Epithelial cell of prostate (primary cell): ENCODE measurements at places on chromosomes 7 and 10.

GRCh38 chr7:5214236-5214635 lies 24.2 kb downstream of the WIPI2 start:
- no peak for DNase-seq

DNA sequence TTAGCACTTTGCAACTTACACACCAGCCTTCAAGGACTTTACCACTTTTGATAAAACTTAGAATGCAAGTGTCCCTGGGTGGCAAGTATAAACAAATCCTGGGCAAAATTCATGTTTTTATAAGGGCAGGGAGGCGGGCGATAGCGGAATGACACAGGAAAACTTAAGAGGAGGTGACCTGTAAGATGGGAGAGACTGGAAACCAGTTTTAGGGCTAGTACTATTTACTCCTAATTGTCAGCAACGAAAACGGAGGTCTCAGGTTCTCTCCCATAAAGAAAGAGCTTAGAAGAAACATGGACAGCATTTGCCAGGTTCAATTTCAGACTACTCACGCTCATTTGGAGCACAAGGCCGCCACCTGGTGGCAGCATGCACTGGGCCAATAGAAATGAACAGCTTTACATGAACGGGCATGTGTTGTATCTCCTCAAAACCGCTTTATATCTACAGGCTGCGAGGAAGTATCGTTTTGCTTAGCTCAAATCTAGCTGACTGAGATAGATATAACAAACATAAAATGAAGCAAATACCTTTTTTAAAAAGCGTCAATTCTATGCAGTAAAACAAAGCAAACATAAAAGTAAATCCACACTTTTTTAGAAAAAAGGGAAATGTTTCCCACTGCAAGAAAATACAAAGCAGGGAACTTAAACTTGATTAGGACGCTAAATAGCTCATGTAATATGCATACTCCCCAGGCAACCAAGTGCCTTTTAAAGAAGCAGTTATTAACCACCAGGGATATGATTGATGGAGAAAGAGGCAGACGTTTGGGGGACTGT lies 37.6 kb upstream of the SVOPL start:
- DNase-seq, result no peak

GRCh38 chr7:90455163-90456030 lies 14.0 kb upstream of the PTTG1IP2 start:
- DNase-seq, result no peak

DNA sequence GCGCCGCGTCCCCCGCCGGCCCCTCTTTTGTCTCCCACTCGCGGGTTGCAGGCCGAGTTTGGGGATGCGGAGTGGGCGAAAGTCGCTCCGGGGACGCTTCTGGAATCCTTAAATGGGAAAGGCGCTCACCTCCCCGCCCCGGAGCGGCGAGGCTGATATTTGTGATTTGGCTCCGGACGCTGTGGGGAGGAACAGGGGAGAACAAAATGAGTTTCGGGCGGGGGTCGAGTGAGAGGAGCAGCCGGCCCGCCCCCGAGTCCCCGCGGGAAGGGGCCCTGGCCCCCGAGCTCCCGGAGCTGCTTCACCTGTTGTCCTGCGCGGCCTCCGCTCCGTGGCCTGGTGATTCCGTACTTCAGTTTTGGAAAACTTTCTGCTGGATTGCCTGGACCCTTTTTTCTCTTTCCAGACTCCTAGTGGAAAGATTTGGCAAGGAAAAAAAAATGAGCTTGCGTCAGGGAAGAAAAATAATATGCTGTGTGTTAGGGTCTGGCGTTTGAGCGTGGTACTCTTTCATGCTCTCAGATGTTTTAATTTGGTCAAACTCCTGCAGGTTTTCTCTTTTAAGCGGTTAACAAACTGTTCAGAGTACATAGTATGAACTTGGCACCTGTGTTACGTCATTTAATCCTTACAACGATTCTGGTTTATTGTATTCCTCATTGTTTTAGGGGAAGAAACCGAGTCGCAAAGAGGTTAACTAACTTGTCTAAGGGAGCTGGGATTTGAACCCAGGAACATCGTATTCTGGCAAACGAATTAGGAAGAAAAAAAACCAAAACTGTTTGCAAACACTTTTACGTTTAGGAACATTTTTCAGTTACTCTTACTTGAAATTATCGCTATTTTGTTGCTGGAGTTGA lies 924 bp downstream of the BMPR1A start:
- DNase-seq, result no peak
